ENCODE measurements at places on chromosomes 4 and X. TPM values are rescaled to one million over a fixed set of nuclear protein-coding genes. Genes with fewer than 3 reads are reported as not detected.

DNA sequence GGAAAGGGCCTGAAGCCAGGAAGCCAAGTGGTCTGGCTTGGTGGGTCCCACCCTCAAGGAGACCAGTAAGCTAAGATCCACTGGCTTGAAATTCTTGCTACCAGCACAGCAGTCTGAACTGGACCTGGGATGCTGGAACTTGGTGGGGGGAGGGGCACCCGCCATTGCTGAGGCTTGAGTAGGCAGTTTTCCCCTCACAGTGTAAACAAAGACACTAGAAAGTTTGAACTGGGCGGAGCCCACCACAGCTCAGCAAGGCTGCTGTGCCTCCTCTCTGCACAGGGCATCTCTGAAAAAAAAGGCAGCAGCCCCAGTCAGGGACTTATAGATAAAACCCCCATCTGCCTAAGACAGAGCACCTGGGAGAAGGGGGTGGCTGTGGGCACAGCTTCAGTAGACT, 63.1 kb downstream of the AFM start:
- DNase-seq: no peak

GRCh38 chr4:78312989-78313753, 238.4 kb upstream of the ANXA3 start:
- DNase-seq: no peak

Gene NDNF
- not detected for total RNA-seq

Gene SPANXA1
- total RNA-seq: not detected

GRCh38 chr4:168887809-168888208, 122.2 kb downstream of the CBR4 start:
- no peak for DNase-seq

DNA sequence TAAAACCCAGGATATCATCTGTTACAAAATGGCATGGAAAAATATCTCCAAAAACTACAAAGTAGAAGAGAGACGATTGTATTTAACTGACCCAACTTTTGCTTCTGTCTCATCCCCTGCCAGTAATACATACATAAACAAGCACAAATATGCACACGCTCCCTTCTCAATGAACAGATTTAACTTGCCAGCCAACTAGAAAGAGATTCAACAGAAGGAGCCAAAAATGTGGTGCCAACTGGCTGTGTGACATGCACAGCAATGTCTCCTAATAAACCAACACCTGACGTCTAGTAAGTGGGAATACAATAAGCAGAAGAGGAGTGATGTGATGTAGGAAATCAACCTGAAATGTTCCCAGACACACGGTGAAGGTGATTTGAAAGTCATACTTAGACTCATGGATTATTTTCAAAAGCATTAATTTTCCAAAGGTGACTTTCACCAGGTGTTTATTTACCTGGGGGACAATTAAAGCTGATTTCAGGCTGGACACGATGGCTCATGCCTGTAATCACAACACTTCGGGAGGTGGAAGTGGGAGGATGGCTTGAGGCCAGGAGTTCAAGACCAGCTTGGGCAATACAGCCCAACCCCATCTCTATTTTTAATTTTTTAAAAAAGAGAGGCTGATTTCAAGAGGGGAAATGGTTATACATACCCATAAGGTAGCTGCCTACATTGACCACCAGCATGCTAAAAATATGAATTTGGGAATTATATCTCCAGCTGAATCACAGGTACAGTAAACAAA, 33.7 kb downstream of the SH3RF1 start:
- DNase-seq: no peak

Gene HOPX
- total RNA-seq: 1.2 TPM

- no peak for DNase-seq
Measured at GRCh38 chr4:23234018-23234417, 541.3 kb downstream of the GBA3 start.

- DNase-seq: no peak
Measured at GRCh38 chr4:40214661-40215418, 18.0 kb downstream of the RHOH start.

DNA sequence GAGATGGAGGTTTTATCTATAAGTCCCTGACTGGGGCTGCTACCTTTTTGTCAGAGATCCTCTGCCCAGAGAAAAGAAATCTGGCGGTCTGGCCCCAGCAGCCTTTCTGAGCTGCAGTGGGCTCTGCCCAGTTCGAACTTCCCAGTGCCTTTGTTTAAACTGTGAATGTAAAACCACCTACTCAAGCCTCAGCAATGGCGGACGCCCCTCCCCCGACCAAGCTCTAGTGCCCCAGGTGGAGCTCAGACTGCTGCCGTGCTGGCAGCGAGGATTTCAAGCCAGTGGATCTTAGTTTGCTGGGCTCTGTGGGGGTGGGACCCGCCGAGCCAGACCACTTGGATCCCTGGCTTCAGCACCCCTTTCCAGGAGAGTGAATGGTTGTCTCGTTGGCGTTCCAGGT, 121.8 kb downstream of the TSPAN5 start:
- no peak for DNase-seq

DNA sequence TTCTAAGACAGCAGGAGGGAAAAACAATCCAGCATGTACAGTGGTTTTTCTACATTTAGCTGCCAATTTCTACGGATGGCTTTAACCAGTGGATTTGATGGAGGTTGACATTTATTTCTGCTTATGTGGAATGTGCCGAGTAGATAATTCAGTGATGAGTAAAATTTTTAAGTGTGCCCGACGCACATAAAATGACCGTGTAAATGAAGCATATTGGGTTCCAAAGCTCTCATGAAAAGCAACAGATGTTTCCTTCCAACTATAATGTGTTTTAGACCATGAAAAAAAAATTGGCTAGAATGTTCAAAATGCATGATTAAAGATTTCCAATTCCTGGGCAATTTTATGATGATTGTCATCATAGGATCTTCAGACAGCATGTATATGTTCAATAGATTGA, 14.1 kb downstream of the INPP4B start:
- no peak for DNase-seq

GRCh38 chr4:187251896-187252295, 528.2 kb upstream of the FAT1 start:
- no peak for DNase-seq

Gene TMEM271
- not detected for total RNA-seq

Gene WFS1
- 8.7 TPM for total RNA-seq

Gene CLDN34
- not detected for total RNA-seq

DNA sequence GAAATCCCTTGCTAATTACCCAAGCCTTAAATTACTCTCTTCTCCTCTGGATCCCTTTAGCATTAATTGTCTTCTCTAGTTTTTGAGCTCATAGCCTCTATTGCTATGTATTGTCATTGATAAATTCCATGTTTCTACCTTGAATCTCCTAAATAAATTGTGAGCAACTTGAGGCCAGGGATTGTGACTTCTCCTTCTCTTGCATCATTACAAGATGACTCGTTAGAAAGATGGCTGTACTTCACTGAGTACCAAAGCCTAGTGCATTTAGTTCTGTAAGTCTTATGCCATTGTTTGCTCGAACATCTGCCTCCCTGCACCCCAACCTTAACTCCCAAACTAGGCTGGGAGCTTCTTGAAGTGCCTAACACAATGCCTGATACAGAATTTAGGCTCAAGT, 15.3 kb downstream of the VSIG4 start:
- DNase-seq: no peak

DNA sequence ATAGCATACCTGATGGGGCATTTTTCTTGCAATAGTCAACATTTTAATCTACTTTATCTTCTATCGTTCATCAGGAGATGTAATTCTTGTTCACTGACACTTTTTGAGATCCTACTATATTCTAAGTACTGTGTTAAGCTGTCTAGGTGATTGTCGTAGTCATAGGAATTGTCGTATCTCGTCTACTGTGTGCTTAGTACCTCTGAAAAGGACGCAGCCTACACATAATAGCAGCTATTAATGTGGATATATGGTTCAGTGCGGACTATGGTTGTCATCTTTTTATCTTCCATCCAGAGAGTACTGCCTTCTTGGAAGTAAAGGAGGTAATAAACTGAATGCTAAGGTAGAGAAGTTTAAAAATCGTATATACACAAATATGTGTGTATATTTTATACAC, 21.9 kb upstream of the CFAP299 start:
- no peak for DNase-seq

- DNase-seq: no peak
Measured at GRCh38 chr4:182604161-182604622, 313.0 kb downstream of the DCTD start.

Gene FAM184B
- not detected for total RNA-seq

- DNase-seq: peak; percentile 72
Measured at GRCh38 chr4:86048426-86048825, 311.4 kb downstream of the MAPK10 start.

Measured in renal cortical epithelial cell (primary cell).